Left kidney (tissue), 8 donors: ENCODE measurements at places on chromosomes 3 and 15. TPM values are rescaled to one million over a fixed set of nuclear protein-coding genes. Genes with fewer than 3 reads are reported as not detected.

Gene TNNC1
- polyA plus RNA-seq: 6.2 TPM

Gene CD200R1
- 0.53 TPM for polyA plus RNA-seq

Gene SLC35G2
- 5.1 TPM for polyA plus RNA-seq

Gene COL8A1
- polyA plus RNA-seq: 9.0 TPM

Gene SUSD5
- 4.5 TPM for polyA plus RNA-seq

Gene TMCO5A
- polyA plus RNA-seq: not detected

Gene GOLGA8H
- polyA plus RNA-seq: 2.4 TPM

Gene GLCE
- polyA plus RNA-seq: 51.8 TPM

Gene NTRK3
- 13.7 TPM for polyA plus RNA-seq

Gene FANCD2OS
- 0.81 TPM for polyA plus RNA-seq

Gene SLC51B
- 8.3 TPM for polyA plus RNA-seq

Gene DOCK3
- polyA plus RNA-seq: 2.1 TPM

Gene SAMMSON
- polyA plus RNA-seq: not detected

Gene KLHL25
- polyA plus RNA-seq: 9.4 TPM

Gene KCNMB2
- polyA plus RNA-seq: 25.2 TPM

Gene TP63
- polyA plus RNA-seq: 1.6 TPM
